ENCODE measurements at places on chromosomes 12 and 14.
A peak's percentile ranks its signal among the peaks of the same experiment; 100 is the strongest.

GRCh38 chr12:22262309-22262708 lies 72.2 kb downstream of the ST8SIA1 start:
- no peak for DNase-seq

DNA sequence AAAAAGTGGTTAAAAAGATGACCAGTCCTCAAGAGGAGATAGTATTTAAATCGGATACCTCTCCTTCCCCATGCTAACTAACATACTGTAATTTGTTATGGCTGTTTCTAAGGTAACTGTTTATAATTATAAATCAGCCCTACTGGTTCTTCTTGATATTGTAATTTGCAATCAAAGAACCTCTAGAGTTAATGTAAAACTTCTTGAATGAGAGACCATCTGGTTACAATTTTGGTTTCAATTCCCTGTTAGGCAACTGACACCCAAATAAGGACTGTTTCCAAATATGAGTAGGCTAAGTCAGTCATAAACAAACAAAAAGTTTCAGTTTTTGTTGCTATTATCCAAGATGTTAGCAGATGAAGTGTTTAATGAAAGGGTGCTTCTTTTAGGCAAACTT lies 120.2 kb upstream of the DNM1L start:
- no peak for DNase-seq

DNA sequence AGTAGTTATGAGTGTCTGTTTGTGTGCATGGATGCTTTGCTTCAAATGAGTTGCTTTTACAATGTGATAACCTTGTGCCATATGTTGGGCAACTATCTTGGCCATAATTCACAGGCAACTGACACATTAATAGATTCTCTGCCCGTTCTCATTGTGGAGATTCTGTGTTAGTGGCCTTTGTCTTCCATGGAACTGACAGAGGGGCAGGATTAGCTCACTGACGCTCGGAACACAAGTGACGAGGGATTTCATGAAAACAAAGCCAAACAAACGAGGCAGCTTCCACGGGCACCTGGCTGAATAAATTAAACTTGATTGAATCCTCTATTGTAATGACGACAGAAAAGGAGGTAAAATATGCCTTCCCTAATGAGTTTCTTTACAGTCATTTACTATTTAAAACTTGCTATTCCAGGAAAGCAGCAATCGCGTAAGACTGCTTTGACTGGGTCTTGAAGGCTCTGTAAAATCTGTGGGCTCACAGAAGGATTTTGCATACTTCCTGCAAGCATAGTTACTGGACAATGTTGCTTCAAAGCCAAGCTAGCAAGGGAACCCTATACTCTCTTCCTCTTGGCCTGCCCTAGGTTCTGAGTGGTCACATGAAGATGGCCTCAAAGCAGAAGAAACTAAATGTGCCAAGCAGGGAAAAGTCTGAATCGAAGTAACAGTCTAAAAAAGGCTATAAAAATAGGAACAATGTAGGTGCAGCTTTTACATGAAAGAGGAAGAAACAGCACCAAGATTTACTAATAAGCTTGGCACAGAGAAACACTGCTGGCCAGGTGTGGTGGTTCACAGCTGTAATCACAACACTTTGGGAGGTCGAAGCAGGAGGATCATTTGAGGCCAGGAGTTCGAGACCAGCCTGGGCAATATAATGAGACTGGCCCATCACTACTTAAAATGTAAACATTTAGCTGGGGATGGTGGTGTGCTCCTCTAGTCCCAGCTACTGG lies 28.1 kb upstream of the SINHCAF start:
- no peak for DNase-seq

DNA sequence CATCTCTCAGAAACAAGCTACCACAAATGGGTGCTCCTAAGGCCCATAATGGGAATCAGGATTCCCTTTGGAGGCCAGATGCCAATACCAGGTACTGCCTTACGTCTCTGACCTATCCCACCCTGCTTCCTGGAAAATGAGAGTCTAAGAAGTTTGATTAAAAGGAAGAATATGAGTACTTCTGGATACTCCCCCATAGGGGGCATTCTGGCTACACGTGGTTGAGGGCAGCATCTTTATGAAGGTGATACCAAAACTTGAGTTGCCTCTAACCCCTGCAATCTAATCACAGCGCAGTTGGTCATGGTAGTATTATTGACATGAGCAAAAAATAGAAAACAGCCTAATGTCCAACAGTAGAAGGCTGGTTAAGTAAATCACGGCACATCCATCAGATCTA lies 184.2 kb upstream of the LHX5 start:
- DNase-seq = no peak

GRCh38 chr14:60575008-60575407 lies 66.1 kb downstream of the SIX6 start:
- no peak for DNase-seq

DNA sequence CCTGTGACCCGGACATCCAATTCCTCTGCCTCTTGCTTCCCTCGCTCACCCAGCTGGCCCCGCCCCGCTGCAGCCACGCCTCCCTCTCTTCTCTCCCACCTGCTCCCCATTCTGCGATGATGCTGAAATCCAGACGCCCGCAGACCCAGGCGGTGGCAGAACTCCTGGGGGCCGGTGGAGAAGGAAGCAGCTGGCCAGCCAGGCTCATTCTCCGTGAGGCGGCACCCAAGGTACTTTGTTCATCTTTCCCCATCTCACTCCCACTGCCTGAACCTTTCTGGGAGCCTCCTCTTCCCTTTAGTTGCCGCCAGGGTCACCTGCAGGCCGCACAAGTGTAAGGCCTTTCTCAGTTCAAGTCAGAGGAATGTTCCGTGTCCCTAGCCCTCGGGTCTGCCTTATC lies 35.7 kb downstream of the FOXN4 start:
- no peak for DNase-seq

DNA sequence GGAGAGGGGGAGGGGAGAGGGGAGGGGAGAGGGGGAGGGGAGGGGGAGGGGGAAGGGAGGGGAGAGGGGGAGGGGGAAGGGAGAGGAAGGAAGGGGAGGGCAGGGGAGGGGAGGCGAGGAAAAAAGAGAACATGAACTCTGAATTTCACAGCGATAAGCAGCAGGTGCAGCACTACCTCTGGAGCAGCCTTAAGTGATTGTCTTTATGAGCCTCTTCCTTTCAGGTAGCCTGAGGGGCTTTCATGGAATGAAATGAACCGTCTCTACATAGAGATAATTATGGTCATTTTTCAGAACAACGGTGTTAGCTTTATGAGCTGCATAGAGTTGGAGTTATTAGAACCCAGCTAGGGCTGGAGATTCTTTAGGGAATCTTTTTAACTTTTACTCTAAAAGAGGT lies 18.1 kb upstream of the PTCSC3 start:
- DNase-seq = no peak

DNA sequence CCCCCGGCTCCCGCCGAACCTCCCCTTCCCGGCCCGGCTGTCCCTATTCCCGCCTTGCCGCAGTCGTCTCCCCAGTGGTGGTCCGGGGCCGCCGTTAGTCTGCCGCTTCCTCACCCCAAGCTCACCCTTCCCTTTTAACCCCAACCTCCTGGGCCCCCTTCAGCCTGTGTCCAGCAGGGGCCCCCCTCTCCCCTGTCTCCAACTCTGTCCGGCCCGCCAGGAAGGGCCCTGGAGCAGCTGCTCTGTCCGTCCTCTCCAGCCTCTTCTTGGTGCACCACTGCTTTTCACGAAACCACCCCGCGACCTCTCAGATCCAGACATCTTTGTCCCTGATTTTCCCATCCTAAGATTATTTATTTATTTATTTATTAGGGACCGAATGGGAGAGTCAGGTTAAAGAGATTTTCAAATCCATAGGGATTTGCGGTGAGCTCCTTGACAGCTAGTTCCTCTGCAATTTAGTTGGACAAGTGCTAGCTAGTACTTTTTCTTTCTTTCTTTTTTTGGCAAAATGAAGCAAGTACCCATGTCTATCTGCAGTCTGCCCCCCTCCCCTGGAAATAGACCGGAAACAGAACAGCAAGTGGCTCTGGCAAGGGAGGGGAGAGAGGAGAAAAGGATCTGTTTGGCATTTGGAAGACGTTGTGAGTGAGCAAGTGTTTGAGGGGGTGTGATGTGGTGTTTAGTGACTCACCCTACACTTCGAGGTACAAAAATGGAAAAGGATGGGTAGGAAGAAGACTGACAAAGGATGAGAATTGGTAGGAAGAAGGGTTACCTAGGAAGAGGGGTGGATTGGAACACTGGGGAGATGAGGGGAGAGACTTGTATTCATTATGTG lies 632 bp downstream of the UBR7 start:
- no peak for DNase-seq

DNA sequence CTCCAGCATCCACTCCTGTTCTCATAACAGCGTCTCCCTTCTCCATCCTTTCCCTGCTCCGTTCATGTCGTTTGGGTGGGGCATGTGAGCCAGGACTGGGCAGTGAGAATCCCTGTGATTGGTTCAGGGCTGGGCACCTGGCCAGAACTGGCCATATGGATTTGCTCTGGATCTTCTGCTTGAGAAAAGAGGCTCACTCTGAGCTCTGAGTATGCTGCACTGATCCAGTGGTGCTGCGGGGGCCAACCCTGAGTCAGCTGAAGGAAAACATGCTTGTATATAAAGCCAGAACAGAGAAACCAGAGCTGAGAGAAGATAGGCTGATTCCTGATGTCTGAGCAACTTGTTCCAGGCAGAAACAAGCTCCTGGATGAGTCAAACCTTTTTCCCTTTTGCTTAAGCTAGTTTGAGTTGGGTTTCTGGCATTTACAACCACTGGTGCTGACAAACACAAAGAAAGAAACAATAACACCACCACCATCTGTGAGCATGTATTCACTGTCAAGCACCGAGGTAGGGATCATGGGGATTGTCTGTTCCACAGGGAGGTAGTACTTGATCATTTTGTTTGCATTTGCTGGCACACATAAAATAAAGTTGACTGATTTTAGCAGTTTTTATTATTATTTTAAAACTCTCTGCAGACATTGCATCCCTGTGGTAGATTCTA lies 14.0 kb upstream of the HPD start:
- peak; percentile 47 for DNase-seq

DNA sequence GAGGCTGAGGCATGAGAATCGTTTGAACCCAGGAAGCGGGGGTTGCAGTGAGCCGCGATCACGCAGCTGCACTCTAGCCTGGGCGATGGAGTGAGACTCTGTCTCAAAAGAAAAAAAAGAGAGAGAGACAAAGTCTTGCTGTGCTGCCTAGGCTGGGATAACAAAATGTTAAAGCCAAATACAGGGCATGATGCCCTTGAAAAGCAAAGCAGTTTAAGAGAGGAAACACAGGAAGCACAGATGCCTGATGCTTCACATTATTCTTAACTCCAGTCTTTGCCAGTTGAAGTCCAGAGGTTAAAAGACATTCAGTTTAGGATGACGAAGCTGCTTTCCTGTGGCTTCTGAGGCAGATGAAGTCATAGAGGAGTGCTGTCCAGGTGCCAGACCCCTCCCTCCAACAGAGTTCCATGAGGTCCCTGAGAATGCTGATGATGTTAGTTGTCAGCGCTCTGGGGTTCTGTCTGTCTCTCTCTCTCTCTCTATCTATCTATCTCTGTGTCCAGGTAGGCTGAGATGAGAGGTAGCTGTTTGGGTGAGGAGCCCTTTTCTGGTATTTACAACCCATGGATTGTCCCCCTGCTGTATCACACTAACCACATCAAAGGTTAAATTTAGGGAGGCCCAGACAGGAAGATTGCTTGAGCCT lies 4.9 kb upstream of the MRPL52 start:
- peak; percentile 97 for DNase-seq

DNA sequence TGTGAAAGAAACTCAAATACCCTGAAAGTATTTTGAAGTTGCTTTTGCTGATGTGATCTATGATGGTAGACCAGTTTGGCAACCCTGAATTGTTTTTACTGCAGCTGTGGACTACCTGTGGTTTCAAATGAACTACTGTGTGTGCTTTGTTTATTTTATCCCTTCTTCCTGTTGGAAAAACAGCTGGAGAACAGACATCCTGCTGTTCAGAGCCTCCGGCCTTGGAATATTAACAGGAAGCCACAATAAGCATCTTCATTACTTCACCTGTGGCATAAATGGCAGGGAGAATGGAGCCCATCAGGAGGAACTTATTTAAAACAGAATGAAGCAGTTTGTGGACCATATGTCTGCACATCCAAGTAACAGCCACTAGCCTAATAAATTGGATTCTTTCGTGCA lies 104.8 kb downstream of the DUSP6 start:
- no peak for DNase-seq

GRCh38 chr12:104439137-104439536 lies 17.6 kb upstream of the CHST11 start:
- no peak for DNase-seq

DNA sequence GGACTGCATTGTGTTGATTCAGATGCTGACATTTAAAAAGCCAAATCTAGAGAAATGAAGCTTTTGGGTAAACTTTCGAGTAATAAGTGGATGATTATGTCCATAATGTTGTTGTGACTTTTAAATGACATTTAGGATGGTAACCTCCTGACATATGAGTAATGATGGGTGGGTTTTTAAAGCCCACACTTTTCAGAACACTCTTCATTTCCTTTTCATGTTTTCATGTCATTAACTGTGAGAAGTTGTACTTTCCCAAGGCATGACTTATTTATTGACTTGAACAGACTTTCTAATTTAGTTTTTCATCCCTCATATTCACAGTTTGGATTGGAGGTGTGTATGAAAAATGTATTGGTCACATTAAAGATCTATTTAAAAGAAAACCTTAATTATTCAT lies 35.5 kb downstream of the RGS6 start:
- no peak for DNase-seq

- no peak for DNase-seq
Measured at GRCh38 chr14:98903371-98903770, 368.6 kb downstream of the BCL11B start.

- no peak for DNase-seq
Measured at GRCh38 chr12:122265886-122266229, 436 bp downstream of the VPS33A start.
